ENCODE measurements at places on chromosomes 2 and 18.

- no peak for DNase-seq
These were observed 159.1 kb downstream of the FMNL2 start for GRCh38 chr2:152493945-152494528.

DNA sequence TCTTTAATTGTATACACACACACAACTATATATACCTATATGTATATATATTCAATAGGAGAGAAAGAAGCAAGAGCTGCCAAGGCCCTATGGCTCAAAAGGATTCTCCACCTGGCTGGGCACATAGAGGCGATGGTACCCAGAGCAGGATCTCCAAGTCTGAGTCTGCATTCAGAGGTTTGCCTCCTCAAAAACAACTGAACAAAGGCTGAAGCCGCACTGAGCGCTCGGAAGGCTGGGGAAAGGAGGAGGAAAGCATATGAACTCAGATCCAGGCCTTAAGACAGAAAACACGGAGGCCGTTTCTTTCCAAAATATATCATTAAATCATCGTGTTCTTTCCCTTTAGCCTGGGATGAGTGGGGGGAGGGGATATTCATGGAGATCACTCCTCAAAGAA is 3.6 kb downstream of the HOXD12 start:
- no peak for DNase-seq

GRCh38 chr2:150681120-150681804 is 193.8 kb upstream of the RND3 start:
- peak; percentile 97 for DNase-seq

DNA sequence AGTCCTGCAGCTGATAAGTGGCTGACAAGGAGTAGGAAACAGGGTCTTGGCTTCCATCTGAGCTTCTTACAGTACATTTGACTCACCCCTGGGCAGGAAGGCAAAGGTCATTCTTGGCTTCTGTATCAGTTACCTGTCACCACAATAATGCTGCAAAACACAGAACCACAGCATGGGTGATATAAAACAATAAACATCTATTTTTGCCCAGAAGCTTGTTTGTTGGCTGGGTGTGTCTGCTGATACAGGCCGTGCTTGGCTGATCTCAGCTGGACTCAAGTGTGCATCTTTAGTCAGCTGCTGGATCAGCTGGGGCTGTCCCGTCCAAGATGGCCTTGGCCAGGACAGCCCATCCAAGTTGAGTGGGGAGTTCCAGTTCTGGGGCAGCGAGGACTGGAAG is 34.7 kb downstream of the ONECUT2 start:
- DNase-seq = no peak

GRCh38 chr18:31156821-31157763 is 5.6 kb downstream of the DSC1 start:
- DNase-seq = no peak

DNA sequence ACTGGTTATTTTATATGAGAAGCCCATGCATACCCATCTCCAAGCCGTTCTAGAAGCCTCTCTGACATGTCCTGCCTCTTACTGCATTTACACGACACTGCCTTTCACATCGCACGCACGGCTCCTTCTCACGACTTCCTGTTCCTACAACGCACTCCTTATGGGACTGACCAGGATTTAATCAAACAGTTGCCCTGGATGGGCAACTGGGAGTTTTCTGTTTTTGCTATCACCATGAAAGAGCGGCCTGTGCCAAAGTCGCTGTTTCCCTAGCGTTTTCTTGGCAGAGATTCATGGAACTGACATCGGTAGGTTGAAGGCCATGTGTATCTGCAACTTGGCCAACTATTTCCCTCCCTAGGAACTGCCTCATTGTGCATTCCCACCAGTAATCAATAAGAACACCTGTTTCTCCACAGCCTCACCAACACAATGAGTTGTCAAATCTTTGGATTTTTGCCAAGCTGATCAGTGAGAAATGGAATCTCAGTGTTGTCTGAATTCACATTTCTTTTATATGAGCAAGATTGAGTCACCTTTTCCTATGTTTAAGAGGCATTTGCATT is 97.2 kb upstream of the OTOS start:
- peak; percentile 80 for DNase-seq

- no peak for DNase-seq
These were observed 4.4 kb downstream of the DLX2 start for GRCh38 chr2:172098287-172098649.

DNA sequence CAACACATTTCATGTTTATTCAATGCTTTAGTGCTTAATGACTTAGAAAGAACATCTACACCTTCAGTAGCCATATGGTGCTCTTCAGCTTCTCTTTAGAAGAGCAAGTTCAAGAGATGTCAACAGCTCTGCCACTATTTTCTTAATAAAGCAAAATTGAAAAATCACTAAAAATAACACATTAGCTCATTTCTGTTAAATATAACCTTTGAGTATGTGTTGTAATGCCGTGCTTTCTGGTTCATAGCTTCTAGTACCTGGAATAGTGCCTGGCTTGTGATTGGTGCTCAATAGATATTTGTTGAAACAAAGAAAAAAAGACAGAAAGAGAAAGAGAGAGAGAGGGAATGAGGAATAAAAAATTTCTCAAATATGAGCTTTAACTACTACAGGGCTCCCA is 349.8 kb upstream of the SPRED2 start:
- no peak for DNase-seq

DNA sequence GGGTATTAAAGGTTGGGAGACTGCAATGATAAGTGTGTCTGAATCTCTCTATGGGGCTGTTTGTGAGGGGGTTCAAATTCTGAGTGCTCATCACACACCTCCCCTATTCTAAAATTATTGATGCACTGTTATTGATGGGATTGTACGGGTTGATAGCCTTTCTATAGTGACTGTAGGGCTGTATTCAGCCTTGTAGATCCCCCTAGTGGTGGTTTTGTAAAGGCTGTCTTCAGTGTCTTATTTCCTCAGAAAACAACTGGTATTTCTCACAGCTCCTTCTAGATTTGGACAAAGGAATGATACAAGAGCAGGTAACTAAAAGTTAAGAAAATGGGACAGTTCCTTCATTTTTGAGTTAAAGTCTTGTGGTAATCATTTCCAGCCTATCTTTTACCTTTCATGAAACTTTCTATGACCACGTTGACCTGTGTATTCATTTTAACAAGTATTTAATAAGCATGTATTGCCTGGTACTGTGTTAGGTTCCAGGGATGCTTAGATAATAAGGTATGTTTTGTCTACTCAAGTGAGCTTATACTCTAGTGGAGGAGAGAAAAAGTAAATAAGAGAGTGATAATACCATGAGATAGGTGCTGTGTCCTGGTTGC is 21.2 kb downstream of the SMAD4 start:
- DNase-seq = peak; percentile 73

DNA sequence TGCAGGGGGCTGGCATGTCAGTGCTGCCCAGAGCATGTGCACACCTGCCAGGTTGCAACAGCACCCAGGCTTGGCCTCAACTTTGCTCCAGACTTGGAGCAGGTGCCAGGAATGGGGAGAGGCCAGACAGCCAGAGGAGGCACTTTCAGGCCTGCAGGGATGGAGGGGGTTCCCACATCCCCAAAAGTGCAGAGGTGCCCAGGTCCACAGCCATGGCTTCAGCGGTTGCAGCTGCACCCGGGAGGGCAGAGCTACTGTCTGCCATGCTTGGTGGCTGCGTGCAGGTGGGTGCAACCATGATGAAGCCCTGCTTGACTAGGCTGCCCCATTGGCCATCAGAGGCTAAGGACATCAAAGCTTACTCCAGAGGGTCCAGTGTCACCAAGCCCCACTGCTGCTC is 196.8 kb upstream of the VRK2 start:
- DNase-seq = no peak

- peak; percentile 42 for DNase-seq
These were observed 566 bp downstream of the GATA6 start for GRCh38 chr18:22169889-22170420.

DNA sequence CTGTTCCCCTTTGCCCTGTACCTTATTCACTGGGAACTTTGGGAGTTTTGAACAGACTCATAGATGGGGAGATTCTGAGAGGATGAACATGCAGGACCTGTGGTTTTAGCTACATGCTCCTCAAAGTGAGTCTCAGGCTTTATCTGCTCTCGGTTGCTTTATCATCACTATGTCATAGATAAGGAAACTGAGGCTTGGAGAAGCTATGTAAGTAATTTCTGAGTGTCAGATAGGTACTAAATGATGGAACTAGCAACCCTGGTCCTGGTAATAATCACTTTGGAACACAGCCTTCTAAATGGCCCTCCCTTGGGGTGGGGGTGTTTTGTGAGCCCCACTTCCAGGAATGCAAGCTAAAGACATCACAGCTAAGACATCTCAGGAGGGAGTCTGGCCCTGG is 186.2 kb upstream of the MEX3C start:
- no peak for DNase-seq

DNA sequence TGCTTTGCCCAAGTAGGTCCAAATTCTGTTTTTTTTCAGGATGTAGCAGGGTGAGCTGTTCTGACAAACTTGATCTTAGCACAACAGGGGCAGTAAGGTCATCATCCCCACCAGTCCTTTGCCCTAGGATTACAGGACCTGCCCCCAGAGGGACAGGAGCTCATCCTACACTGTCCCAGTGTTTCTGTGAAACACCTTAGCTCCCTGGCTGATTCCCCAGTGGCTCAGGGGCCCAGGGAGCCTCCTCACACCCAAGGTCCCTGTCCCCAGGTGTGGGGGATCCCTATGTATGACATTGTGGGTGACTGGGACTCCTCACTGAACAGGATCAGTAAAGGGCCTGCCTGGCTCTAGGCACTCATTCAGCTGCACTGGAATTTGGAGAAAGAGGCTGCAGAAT is 191.2 kb downstream of the ANKRD30B start:
- DNase-seq = no peak

GRCh38 chr2:169105476-169105875 is 36.1 kb downstream of the DHRS9 start:
- DNase-seq = no peak

GRCh38 chr2:25557179-25558036 is 116.0 kb downstream of the DTNB start:
- DNase-seq = no peak

GRCh38 chr2:230327418-230328154 is 593 bp downstream of the SP140L start:
- DNase-seq = no peak

GRCh38 chr2:236538242-236538641 is 31.4 kb upstream of the ACKR3 start:
- DNase-seq = no peak

DNA sequence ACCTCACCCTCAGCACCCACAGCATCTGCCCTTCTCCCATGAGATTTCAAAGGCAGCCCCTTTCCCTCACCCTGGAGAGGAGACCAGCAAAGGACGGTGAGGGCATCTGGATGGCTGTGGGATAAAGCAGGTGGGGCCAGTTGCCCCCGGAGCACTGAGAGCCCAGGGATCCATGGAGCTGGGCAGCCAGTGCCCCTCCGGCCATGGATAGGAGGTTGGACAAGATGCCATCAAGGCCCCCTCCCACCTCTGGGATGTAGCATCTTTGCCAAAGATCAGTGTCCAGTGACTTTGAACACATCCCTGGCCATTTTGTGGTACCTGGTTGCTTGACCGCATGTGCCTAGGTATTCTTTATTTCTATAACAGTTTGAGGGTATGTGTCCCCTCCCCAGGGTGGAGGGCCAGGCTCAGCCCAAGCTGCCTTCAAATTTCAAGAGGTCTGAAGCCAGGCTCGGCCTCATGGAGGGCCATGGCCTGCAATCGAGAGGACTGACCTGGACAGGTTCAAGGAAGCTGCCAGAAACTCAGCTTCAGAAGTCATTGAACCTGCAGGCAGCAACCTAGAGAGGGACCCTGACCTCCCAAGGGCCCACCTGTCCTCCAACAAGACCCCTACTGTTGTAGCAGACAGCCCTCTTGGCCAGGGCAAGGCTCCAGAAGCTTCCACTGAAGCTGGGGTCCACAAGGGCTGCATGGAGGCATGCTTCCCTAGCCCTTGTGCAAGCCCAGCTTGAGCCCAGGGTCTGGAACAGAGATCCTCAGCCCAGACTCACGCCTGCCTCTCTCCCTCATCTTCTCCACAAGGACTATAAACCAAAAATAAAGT is 55.5 kb upstream of the BIN1 start:
- no peak for DNase-seq

- DNase-seq = peak; percentile 87
These were observed 1024.2 kb upstream of the ACVR2A start for GRCh38 chr2:146820672-146821071.

DNA sequence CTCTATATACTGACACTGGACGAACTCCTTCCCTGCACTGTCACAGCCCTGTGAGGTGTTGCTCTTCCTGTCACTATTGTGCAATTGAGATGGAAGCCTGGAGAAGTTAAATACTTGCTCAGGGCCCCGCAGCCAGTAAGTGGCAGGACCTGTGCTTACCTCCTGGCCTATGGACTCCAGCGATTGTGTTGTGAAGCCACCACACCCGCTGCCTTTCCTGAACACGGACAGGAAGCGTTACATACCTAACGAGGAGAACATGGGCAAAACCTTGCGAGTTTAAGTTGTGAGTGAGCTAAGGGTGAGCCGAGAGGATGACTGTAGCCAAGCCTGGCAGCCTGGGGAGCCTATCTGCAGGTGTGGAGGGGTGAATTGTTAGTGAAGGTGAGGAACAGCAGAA is 26.1 kb downstream of the RAB31 start:
- no peak for DNase-seq

GRCh38 chr2:213691351-213691750 is 407.1 kb downstream of the SPAG16 start:
- no peak for DNase-seq
